GM23338 (cell line): ENCODE measurements at places on chromosomes 5 and 9. TPM values are rescaled to one million over a fixed set of nuclear protein-coding genes. Genes with fewer than 3 reads are reported as not detected.

GRCh38 chr5:39341896-39342295 is 22.4 kb downstream of the C9 start:
- no peak overlapping the region for H3K4me3 ChIP-seq
- no peak for DNase-seq
- no peaks in the 10 kb centered on the region for H3K27me3 ChIP-seq
- H3K27ac ChIP-seq = no peak overlapping the region
- no peaks in the 10 kb centered on the region for H3K36me3 ChIP-seq

- no peaks in the 10 kb centered on the region for H3K36me3 ChIP-seq
- no peak overlapping the region for H3K4me3 ChIP-seq
- no peaks in the 10 kb centered on the region for H3K27me3 ChIP-seq
- DNase-seq = peak; percentile 59
- no peaks in the 10 kb centered on the region for H3K4me1 ChIP-seq
These were observed 3.3 kb downstream of the LCN8 start for GRCh38 chr9:136754626-136755301.

- no peak for DNase-seq
- no peaks in the 10 kb centered on the region for H3K27me3 ChIP-seq
- no peaks in the 10 kb centered on the region for H3K36me3 ChIP-seq
- H3K27ac ChIP-seq = no peak overlapping the region
- H3K4me3 ChIP-seq = no peak overlapping the region
These were observed 3.5 kb upstream of the NEK6 start for GRCh38 chr9:124254261-124254682.

- H3K27ac ChIP-seq = no peak overlapping the region
- H3K27me3 ChIP-seq = no peaks in the 10 kb centered on the region
- no peaks in the 10 kb centered on the region for H3K4me1 ChIP-seq
- no peak overlapping the region for H3K4me3 ChIP-seq
- no peaks in the 10 kb centered on the region for H3K36me3 ChIP-seq
- DNase-seq = no peak
These were observed 76.2 kb upstream of the COL5A1 start for GRCh38 chr9:134565316-134565915.

Gene PCDH1
- total RNA-seq = 155 and 183 TPM in 2 replicates
